ENCODE measurements at places on chromosomes 5 and 9.

DNA sequence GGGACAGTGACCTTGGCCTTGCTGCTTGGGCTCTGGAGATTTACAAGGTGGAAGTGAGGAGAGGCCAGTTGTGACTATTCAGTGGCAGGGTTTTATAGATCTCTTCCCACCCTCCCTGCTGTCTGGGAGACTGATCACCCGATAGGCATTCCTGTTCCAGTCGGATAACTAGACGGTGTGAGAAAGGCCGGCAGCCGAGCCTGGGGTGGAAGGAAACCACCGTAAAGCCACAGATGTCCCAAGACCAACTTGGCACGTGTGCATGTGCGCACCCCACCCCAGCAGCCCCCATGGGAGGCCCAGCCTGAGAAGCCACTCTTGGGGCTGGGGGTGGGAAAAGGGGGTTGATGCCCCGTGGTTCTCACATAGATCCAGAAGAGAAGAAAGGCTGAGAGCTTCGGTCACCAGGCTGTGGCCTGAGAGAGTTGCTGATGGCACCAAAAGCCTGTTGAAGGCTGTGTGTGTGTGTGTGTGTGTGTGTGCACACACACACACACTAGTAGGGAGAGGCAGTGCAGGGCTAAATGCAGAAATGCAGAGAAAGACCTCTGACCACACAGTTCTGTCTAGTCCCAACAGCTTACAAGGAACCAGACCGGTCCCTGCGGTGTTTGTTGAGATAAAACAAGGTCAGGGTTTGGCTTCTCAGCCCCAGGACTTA, 225.8 kb downstream of the FANCC start:
- no peak for DNase-seq

DNA sequence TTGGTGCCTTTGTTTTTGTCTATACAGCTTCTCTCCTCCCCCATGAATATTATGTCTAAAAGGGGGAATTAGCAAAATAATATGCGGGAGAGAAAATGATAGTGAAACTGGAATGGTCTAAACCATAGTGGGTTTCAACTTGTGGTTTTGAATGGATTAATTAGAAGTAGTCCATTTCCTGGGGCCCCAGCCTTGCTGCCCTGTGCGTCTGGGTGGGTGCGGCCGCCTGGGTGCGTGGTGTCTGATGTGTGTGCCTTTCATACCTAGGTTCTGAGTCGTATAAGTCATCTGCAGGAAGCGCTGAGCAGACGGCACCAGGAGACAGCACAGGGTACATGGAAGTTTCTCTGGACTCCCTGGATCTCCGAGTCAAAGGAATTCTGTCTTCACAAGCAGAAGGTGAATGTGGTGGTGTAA, 120.0 kb upstream of the CACNA1B start:
- DNase-seq = peak; percentile 66

DNA sequence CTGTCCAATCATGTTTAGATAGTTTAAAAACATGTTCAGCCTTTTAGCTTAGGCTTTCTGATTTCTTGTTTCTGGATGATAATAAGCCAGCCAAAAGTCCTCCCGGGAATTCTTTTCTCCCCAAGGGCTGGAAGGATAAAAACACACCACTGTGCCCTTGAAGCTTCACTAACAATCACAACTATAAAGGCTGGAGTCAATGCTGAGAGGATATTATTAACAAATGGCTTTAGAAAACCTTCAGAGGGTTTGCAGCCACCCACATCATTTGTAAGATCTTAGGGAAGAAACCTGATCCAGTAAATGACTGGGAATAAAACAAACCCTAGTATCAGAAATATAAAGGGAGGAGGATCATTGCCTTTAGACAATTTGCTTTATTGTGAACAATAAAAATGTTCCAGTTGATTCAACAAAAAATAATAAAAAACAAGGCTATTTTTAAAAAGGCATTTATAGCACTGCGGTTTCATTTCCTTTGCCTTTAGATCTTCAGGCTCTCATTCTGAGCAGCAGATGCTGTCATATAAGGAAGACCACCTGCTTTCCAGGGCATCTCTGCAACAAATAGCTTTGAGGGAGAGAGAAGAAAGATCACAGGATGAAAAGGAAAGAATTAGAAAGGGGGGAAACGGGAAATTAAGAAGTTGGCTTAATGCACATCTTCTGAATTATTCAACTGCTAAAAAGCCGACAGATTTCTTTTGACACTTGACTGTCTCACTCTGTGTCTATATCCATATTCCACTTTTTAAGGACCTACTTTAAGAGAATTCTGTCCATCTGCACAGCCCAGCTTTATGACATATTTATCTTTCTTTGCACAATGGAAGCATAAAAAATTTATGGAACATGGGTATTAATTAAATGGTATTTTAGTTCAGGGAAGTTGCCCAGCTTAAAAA, 277.2 kb upstream of the SLC24A2 start:
- no peak for DNase-seq

DNA sequence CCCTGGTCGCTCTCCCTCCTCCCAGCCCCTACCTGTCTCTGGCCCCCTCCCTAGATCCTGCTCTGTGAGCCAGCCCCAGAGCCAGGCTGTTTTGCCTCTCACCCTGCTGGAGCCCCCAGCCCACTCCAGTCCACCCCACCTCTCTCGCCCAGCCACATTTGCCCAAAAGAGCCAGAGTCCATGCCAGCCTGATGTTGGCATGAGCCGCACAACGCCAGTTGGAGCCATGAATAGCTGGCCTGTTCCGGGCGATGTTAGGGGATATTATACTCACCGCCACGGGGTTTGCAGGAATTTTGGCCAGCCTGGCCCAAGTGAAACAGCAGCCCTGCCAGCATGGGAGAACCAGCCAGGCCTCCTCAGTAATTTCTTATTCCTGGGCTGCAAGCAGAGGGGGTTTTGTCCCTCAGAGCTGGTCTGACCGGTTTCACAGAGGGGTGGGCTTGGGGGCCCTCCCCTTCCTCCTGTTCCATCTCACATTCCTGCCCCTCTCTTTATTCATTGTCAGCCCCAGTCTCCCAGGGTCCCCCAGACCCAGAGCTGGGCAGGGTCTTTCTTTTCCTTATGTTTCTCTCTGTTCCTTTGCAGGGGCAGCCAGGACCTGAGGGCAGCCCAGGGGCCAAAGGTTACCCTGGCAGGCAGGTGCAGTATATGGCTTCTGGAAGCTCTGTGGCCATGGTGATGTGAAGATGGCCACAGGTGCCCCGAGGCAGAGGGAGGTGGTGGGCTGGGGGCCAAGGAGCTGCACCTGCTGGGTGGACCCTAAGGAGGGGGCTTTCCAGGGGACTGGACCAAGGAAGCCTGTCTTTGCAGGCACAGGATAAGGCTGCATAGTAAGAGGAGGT, 50.1 kb downstream of the COL27A1 start:
- DNase-seq = no peak

GRCh38 chr5:116225281-116225922, 140.6 kb downstream of the COMMD10 start:
- no peak for DNase-seq

- no peak for DNase-seq
These were observed 13.4 kb downstream of the SLIT3 start for GRCh38 chr5:169287529-169287928.

DNA sequence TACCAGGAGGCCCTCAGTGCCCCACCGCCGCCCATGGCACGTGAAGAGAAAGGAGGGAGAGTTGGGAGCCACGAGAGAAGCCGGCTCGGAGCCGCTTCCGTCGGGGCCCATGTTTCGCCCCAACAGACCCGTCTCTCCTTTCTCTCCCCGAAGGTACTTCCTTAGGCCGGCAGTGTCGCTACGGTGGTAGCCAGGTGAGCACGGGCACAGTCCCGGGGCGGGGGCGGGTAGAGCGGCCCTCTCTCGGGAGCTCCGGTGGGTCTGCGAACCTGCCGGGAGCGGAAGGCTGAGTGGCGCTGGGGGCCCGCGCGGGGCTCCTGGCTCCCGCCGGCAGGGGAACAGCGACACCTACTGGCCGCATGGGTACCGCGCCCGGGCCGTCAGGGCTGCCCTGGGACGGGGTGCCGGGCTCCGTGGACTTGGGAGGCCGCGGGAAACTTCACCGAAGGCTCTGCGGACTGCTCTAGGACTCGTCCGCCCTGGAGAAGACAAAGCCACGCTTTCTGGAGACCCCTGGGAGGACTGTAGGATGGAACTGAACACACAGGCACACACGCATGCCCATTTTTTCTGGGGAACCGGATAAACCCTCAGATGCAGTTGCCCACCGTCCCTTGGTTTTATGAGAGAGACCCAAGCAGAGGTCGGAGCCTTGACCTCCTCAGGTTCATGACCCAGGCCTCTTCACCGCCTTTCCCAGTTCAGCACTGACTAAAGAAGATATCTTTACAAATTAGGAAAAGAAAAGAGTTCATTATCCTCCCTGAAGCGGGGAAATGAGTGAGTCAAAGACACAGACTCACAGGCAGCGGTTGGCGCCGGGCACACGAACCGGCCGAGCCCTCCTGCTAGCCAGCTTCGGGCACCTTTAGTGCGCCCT, 202.5 kb downstream of the MEF2C start:
- peak; percentile 82 for DNase-seq

- no peak for DNase-seq
These were observed 22.3 kb downstream of the TTC33 start for GRCh38 chr5:40733434-40733833.

DNA sequence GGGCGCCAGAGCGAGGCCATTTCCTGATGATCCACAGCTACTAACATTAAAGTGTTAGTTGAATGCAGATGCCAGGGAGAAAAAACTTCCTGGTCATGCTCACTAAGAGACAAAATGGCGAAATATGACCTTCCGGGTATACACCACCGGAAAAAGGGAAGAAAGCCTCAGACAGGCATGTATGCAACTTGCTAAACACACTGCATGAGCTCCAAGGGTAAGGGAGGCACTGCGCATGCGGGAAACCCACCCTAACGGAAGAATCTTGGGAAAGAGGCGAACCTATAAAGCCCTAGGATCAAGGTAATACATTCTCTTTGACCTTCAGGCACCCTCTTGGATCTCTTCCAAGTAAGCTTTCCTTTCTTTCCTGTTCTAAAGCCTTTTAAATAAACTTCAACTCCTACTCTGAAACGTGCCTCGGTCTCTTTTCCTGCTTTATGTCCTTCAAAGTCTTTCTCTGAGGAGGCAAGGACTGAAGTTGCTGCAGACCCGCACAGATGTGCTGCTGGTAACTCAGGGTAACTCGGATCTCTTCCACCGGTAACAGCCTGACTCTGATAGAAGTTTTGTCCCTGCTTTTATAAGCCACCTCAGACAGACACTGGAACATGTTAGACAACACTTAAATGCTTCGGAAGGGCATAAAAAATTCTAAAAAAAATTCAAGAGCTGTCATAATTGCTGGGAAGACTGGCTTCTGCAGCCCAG, 64.9 kb downstream of the DTWD2 start:
- no peak for DNase-seq

- DNase-seq = no peak
These were observed 6.6 kb downstream of the FLT4 start for GRCh38 chr5:180642779-180643178.

DNA sequence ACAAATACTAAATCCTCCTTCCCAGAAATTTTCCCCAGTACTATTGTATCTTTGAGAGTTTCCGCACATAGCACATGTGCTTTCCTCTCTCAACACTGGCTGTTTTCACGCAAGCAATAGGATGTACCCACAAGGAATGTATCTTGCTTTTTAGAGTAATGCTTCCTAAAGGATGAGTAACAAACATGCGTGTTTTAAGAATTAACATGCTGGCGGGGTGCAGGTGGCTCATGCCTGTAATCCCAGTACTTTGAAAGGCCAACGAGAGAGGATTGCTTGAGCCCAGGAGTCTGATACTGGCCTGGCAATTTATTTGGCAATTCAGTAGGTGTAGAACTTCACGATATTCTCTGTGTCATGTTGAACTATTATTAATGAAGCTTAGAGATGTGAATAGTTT, 4.6 kb downstream of the RUFY1 start:
- DNase-seq = no peak

DNA sequence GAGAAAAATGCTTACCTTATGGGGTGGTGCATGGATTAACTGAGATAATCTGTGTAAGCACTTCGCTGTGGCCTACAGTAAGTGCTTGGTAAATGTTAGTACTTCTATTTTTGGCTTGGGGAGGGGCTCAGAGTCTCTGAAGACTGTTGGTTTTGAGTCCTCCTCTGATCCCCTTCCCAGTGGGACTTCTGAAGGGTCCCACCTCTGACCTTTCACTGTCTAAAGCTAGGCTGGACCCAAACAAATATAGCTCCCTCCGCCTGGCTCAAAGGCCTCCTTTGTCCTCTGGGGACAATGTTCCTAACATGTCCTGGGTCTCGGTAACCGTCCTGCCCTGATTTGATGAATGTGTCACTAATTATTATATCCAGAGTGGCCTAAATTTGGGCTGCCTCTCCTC, 34.8 kb downstream of the CAMK2A start:
- no peak for DNase-seq

- DNase-seq = no peak
These were observed 2.7 kb downstream of the ADAMTS2 start for GRCh38 chr5:179342577-179342976.

- DNase-seq = no peak
These were observed 9.6 kb downstream of the KIF2A start for GRCh38 chr5:62315376-62316175.

- DNase-seq = no peak
These were observed 41.3 kb upstream of the CEP72 start for GRCh38 chr5:570886-571285.

DNA sequence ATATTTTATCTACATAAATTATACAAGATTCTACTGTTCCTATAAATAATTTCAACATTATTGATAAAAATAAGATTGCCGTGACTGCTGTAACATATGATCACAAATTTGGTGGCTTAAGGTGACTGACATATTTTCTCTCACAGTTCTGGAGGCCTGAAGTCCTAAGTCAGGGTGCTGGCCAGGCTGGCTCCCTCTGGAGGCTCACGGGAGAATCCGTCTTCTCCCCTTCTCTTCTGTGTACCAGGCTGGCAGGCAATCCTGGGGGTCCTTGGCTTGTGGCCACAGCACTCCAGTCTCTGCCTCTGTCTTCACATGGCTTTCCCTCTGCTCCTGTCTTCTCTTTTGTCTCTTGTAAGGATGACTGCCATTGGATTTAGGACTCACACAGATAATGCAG, 31.7 kb upstream of the IRX2 start:
- no peak for DNase-seq

- no peak for DNase-seq
These were observed 1.6 kb upstream of the ZNF608 start for GRCh38 chr5:124747791-124748686.

- DNase-seq = no peak
These were observed 220.4 kb downstream of the TRPM3 start for GRCh38 chr9:70901013-70901412.

DNA sequence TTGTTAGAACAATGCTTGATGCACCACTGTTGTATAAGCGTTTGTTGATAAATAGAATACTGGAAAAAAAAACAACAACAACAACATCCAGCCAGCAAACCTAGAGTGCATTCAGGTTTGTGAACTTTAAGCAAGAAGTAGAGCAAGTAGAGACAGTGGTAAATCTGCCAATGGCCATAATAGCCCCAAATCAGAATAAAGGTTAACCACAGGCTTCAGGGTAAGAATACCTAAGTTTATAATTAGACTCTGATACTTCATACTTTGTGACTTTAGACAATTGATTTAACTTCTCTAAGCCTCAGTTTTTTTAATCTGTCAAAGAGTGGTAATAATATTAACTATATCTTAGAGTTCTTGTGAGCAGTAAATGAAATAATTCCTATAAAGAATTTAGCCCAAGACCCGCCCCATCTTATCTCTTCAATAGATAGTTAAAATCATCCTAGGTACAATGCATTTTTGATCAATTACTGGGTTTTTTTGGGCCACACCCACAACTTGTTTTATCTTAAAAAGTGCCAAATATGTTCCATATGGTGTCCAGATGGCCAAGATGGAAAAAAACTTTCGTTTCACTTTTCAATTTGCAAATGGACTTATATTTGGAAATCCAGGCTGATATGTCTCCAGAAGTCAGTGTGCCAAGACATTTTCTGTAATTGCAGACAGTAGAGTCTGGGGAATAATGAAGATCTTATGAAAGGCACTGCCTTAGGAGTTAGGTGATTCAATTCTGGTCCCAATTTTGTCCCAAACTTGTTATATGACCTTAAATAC, 24.5 kb upstream of the DPYSL3 start:
- no peak for DNase-seq

All from activated CD4-positive, alpha-beta T cell treated with anti-CD3 and anti-CD28 coated beads, Interleukin-2, amount 50 U/mL, for 48 hours (primary cell).